ENCODE measurements at places on chromosomes 7 and 10.

GRCh38 chr10:8767591-8767990, 713.1 kb downstream of the GATA3 start:
- no peak for DNase-seq

GRCh38 chr7:41608447-41608846, 94.4 kb downstream of the INHBA start:
- DNase-seq, result no peak

GRCh38 chr7:30306976-30307375, 22.6 kb downstream of the ZNRF2 start:
- DNase-seq, result no peak

DNA sequence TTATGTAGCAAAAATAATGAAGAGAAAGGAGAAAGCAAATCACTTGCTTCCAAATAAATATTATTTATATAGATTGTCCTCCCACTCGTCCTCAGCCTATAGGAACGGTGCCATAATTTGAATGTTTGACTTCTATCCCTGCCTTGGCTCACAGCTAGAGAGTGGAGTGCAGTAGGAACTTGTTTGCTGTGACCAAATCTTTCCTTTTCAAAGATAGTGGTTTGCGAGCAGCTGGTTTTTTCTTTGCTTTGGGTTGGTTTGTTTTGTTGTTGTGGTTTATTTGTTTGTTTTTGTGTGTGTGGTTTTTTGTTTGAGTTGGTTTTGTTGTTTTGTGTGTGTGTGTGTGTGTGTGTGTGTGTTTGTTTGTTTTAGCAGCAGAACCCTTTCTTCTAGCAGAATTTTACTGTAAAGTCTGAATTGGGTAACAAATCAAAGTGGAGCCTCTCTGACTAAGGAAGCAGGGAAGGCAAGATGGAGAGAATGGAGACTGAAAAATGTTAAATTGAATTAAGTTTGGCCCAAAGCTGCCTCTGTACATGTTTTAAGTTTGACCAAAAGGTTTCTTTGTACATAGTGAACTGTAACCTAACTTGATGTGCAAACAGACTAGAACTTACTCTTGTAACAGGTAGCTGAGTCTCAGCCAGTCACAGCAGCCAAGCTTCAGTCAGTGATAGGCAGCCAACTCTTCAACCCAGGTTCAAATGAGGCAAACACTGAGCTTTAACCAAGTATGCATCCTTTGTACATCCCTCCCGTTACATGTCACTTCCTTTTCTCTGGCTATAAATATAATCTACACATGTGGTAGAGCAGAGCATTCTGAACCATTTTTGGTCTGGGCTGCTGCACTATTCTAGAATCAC, 149.5 kb upstream of the LRGUK start:
- no peak for DNase-seq

- DNase-seq, result no peak
Measured at GRCh38 chr10:11359869-11360268, 251.6 kb downstream of the USP6NL start.

DNA sequence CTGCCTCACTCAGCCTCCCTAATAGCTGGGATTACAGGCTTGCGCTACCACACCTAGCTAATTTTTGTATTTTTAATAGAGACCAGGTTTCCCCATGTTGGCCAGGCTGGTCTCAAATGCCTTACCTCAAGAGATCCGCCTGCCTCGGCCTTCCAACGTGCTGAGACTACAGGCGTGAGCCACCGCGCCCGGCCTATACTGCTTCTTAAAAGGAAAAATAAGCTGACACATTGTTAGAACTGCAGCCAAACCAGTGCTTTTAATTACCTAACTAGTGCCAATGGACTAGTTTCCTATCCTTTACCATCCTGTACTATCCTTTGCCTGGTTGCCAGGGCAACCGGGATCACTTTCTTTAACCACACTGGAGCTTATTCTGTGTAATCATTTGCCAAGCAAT, 108.0 kb downstream of the LRRTM3 start:
- DNase-seq, result no peak

DNA sequence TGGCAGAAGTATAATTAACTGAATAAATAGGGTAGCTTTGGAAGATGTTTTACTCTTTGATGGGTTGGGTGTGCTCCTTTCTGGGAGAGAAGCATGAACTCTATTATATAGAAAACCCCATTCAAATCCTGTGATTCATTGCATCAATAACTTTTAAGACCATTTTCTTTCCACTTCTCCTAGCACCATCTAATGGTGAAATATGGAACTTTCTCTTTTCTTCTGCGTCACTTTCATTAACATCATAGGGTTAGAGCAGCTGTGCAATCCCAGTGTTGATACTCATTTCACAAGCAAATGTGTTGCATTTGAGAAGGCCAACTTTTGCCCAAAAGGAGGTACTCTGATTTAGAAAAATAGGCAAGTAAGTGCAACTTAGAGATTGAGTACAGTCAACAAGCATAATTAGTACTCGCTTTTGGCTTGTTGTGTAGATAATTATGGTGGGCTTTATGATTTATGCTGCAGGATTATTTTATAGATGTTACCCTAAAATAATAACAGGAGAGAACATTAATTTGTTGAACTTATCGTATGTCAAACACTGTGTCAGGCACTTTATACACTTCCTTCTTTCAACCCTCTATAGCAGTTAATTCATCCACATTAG, 92.9 kb downstream of the CPED1 start:
- DNase-seq, result no peak

GRCh38 chr7:34281260-34281659, 375.9 kb downstream of the BMPER start:
- no peak for DNase-seq

GRCh38 chr7:54796150-54796549, 37.1 kb upstream of the SEC61G start:
- DNase-seq, result no peak

- no peak for DNase-seq
Measured at GRCh38 chr7:156654511-156655234, 14.1 kb downstream of the RNF32 start.

- peak; percentile 60 for DNase-seq
Measured at GRCh38 chr10:102408728-102409603, 9.6 kb downstream of the PSD start.

- no peak for DNase-seq
Measured at GRCh38 chr7:1542841-1543747, 12.6 kb downstream of the MAFK start.

DNA sequence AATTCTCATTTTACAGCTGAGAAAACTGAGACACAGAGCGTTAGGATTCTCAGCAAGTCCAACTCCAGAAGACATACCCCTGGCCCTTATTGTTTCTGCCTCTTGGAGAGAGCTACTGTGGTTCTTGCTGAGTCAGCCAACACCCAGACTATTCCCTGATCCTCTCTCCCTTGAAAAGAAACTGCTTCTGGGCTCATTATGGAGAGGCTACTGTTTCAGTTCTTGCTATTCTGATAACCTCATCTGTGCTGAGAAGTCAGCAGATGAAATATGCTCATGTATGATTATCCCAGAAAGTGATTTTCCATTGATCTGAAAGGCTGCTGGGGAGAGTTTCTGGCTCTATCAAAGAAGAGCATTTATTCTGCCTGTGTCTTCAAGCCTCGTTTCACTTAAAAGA, 455.6 kb upstream of the COBL start:
- DNase-seq, result no peak

DNA sequence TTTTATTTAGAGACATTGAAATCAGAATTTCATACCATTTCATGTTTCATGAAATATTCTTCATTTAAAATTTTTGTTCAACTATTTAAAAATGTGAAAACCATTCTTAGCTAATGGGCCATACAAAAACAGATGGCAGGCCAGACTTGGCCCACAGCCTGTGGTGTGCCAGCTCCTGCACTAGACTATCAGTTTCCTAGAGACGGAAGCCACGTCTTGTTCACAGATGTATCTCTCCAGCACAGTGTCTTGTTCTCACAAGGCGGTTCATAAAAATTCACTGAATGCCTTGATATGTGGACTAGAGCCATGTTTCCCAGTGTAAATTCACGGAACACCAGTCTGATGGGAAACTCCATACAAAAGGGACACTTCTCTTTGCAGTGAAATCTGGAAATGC, 216.0 kb downstream of the KCNMA1 start:
- no peak for DNase-seq

- no peak for DNase-seq
Measured at GRCh38 chr10:117997673-117998072, 49.1 kb downstream of the RAB11FIP2 start.

GRCh38 chr7:116876664-116877442, 14.5 kb downstream of the CAPZA2 start:
- no peak for DNase-seq

DNA sequence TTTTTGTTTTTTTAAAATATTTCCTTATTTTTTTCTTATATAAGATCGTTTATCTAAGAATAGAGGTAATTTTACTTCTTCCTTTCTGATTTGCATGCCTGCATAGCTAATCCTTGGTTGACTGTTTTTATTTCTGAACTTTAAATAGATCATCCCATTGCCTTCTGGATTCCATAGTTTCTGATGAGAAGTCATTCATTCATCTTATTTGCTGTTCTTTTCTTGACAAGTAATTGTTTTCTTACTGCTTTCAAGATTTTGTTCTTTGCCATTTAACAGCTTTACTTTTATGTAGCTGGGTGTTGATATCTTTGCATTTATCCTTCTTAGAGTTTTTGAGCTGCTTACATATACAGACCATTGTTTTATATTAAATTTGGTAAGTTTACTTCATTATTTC, 437.9 kb downstream of the SDK1 start:
- DNase-seq, result no peak

GRCh38 chr7:157893535-157894044, 556.8 kb downstream of the DNAJB6 start:
- DNase-seq, result no peak

GRCh38 chr10:43623351-43623750, 17.1 kb downstream of the ZNF485 start:
- DNase-seq, result no peak

DNA sequence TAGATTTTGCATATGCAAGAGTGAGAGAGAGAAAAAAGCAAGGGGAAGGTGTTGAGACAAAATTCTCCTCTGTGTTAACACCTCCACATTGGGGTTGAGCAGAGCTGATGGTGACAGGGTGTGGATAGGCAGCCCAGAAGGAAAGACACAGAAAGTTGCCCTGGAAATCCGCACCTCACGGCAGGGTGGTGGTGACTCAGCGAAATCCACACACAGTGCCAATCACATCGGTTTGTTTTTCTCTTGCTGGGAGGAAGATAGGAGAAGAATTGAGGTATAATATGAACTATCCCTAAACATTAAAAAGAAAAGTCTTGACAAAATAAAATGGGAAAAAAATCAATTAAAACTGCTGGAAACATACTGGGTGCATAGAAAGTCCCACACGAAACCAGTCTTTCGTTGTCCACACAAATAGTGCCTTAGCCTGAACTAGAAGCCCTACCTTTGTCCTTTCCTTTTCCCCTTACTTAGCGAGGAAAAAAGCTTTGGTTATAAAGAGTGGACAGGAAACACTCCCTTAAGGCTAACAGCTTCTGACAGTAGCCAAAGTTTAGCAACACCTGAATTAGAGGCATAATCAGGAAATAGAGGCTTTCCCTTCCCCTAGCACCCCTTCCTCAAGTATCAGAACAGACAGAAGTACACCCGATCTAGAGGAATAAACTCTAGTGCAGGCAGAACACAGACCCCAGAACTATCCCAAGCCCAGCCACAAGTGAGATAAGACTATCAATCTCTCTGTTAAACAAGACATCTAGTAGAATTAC, 39.2 kb upstream of the DNAJC1 start:
- no peak for DNase-seq

GRCh38 chr10:72065439-72066025, 22.8 kb downstream of the SPOCK2 start:
- DNase-seq, result no peak

GRCh38 chr7:91411060-91411459, 146.8 kb downstream of the FZD1 start:
- no peak for DNase-seq

- peak; percentile 39 for DNase-seq
Measured at GRCh38 chr7:131111081-131111576, 216.5 kb upstream of the MKLN1 start.

GRCh38 chr7:23208316-23208715, 26.5 kb downstream of the NUP42 start:
- DNase-seq, result no peak

DNA sequence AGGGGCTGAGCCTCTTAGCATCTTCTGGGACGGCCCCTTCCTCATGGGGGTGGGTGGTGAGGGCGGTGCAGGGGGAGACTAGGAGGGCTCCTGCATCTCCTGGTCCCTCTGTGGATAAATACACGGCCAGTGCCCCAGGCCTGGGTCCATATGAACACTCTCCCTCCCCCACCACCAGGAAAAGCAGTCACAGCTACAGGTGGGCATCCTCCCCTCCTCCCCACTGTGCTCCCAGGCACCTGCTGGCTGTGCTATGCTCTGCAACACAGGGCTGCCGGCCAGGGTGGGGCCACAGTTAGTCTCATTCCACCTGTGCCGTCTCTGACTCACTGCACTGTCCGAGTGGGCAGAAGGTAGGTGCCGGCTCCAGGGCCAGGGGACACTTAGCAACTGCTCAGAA, 87.3 kb upstream of the INSIG1 start:
- DNase-seq, result no peak

DNA sequence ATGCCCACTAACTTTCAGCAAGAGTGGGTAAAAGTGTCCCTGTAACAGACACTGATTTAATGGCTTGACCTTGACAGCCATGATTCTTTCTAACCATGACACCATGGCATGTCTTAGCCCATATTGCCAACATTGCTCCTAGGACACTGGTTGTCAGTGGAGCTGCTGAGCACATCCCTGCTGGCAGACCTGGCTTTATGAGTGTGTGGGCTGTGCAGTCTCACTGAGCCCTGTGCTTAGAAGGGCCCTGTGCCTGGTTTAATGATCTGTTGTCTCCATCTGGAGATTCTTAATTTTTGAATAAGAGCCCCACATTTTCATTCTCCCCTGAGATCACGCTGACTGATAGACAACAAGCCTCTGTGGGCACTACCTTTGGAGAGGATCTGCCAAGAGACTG, 243.1 kb upstream of the KIAA1217 start:
- no peak for DNase-seq

- DNase-seq, result peak; percentile 13
Measured at GRCh38 chr10:9331583-9332008, 1277.1 kb downstream of the GATA3 start.

DNA sequence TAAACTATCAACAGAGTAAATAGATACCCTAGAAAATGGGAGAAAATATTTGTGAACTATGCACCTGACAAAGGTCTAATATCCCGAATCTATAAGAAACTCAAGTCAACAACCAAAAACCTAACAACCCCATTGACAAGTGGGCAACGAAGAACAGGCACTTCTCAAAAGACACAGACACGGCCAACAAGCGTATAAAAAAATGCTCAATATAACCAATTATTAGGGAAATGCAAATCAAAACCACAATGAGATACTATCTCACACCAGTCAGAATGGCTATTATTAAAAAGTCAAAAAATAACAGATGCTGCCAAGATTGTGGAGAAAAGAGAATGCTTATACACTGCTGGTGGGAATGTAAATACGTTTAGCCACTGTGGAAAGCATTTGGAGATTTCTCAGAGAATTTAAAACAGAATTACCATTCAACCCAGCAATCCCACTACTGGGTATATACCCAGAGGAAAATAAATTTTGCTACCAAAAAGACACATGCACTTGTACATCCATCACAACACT, 63.2 kb upstream of the CAV2 start:
- no peak for DNase-seq

- DNase-seq, result no peak
Measured at GRCh38 chr7:50706469-50706937, 76.2 kb downstream of the GRB10 start.
